ENCODE measurements at places on chromosomes 13 and 19.

GRCh38 chr13:45529758-45530157 is 65.0 kb downstream of the COG3 start:
- DNase-seq: no peak

GRCh38 chr13:35848336-35849255 is 282.6 kb downstream of the DCLK1 start:
- DNase-seq: no peak

- DNase-seq: no peak
These were observed 11.1 kb downstream of the CILP2 start for GRCh38 chr19:19548915-19549759.

- DNase-seq: peak; percentile 96
These were observed 420 bp downstream of the ECH1 start for GRCh38 chr19:38831142-38831605.

GRCh38 chr13:79874396-79875360 is 393.7 kb downstream of the NDFIP2 start:
- DNase-seq: no peak

DNA sequence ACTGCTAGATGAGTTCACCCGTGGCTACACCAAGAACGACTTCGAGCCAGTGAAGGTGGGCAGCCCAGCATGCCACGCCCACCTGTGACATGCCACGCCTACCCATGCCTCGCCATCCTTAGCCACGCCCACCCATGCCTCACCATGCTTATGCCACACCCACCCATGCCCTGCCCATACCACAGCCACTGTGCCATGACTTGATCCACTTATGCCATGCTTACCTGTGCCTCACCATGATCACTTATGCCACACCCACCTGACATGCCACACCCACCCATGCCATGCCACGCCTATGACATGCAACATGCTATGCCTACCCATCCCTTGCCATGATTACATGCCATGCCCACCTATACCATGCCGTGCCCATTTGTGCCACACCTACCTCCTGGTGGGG is 12.9 kb upstream of the USE1 start:
- no peak for DNase-seq

DNA sequence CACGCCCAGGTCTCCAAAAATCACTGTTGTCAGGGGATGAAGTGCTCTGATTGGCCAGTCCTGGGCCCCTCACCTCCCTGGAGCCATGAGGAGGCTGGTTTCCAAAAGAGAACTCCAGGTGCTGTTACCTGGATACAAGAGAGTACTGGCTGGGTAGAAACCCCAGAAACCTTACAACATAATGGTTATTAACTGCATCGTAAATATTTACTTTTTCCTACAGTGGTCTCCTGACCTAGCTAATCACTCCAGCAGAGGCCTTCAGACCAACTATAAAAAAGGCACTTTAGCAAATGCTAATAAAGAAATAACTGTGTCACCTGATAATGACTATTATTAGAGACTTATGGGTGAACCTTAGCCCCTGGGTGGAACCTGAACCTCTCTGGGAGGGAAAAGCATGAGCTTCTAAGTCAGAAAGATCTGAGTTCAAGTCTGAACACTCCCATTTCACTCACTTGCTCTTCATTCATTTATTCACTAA is 1.5 kb upstream of the IGSF23 start:
- DNase-seq: peak; percentile 62

GRCh38 chr13:93386116-93386515 is 159.5 kb downstream of the GPC6 start:
- no peak for DNase-seq

DNA sequence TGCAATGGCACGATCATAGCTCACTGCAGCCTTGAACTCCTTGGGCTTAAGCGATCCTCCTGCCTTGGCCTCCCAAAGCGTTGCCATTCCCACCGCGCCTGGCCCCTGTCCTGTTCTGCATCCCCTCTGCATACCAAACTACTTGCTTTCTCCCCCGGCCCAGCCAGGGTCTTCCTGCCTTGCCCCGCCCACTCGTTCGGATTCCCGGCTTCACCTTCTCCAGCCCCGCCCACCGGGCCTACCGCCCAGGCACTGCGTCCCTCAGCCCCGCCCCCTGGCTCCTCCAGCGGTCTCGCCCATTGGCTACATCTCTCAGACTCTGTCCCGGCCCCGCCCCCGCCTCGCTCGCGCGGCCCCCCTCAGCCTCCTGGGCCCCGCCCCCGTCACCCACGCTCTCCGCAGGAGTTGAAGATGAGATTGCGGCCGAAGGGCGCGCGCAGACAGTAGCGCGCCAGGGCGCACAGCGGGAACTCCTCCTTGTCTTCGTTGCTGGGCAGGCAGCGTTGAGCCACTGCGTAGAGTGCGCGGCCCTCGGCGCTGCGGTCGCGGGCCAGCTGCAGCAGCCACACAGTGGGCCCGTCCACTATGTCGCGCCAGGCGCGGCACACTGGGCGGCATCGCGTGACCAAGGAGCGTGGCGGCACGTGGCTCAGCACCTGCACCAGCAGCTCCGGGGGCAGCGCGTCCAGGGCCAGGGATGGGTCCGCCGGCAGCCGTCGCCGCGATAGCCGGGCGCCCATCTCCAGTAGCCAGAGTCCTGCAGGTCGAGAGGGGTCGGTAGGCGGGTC is 19.0 kb downstream of the MRPS12 start:
- DNase-seq: no peak

GRCh38 chr19:10911579-10912363 is 16.7 kb downstream of the YIPF2 start:
- DNase-seq: no peak

DNA sequence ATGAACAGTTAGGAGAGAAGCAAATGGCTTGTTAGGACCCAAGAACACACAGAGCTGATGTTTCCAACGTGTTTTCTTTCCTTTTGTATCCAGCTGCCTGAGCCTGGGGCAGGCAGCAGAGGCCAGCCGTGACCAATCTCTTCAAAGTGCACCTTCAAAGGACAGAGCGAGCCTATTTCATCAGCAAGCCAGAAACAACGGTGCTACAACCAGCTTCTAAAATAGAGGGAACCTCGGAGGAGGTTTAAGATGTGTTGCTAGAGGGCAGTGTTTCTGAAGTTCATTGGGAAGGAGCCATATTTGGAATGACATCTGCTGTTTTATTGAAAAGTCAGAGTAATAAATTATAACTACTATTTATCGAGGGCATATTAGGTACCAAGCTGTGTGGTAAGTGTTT is 56.2 kb upstream of the RFC3 start:
- DNase-seq: peak; percentile 32

DNA sequence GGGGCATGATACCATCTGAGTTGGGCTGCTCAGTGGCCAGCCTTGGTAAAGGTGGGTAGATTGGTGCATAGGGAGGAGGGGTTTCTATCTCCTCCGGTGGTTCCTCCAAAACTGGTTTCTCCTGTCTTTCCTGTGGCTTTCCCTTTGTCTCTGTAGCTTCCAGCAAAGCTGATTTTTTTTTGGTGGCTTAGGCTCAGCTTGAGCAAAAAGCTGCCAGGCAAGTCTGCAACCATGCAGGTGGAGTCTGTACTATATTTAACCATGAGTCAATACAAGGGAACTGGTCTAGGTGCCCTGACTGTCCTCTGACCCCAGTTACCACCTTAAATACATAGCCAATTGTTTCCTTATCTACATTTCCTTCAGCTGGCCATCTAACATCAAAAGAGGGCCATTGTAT is 64.0 kb upstream of the ZNF681 start:
- DNase-seq: no peak

DNA sequence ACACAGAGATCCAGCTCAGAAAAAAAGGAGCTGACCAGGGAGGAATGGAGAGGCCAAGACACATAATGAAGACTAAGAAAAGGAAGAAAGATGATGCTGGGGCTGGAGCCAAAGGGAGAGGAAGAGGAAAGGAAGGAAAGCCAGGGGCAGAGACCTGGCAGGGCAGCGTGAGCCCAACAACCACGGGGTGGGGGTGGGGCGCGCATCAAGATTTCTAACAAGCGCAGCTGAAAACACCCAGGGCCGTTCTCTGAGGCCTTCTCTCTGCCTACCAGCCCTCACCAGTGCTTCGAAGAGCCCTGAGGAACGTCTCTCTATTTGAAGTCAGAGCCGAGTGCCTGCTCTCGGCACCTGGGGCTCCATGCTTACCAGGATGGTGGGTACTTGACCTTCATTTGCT is 23.6 kb upstream of the POU2F2 start:
- no peak for DNase-seq

DNA sequence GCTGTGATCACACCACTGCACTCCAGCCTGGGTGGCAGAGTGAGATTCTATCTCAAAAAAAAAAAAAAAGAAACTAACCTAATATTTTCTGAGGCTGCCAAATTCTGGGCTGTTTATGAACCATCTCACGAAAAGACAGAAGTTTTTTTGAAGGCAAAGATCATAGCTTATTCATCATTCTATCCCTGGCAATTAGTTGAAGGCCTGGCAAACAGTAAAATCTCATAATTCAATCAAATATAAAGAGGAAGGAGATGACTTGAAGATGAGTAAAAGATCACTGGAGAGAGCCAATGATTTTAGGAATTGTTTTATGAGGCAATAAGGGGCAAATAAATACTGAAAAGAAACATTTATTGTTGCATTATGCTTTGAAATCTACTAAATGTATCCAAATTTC is 216.5 kb downstream of the DCLK1 start:
- DNase-seq: no peak

- DNase-seq: no peak
These were observed 1670.6 kb upstream of the PCDH20 start for GRCh38 chr13:63086286-63086685.

- DNase-seq: no peak
These were observed 86.2 kb downstream of the SLC25A15 start for GRCh38 chr13:40875583-40875982.

- DNase-seq: no peak
These were observed 65.0 kb downstream of the MTUS2 start for GRCh38 chr13:28885181-28885580.

GRCh38 chr13:67369895-67370660 is 139.9 kb upstream of the PCDH9 start:
- no peak for DNase-seq

DNA sequence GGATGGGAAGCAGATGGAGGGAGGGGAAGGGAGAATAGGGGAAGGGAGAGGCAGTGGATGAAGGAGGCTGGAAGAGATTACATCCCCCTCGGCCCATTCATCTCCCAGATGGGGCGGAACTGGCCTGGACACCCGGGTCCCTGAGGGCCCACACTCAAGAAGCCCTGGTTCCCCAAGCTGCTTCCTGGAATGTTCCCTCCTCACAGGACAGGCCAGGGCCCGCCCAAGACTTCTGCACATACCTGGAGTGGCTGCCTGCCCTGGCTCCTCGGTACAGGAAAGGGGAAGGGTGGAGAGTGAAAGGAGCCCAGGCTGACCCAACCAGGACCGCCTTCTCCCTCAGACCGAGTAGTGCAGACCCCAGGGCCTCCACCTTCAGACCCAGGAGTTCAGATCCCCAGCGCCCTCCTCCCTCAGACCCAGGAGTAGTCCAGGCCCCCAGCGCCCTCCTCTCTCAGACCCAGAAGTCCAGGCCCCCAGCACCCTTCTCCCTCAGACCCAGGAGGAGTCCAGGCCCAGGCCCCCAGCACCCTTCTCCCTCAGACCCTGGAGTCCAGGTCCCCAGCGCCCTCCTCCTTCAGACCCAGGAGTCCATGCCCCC is 489 bp downstream of the NTF4 start:
- peak; percentile 47 for DNase-seq

GRCh38 chr19:44822177-44822576 is 13.3 kb downstream of the BCAM start:
- no peak for DNase-seq

GRCh38 chr13:52806029-52806428 is 42.4 kb downstream of the PCDH8 start:
- DNase-seq: no peak

- DNase-seq: no peak
These were observed 1369.8 kb downstream of the PCDH9 start for GRCh38 chr13:65860306-65860705.

DNA sequence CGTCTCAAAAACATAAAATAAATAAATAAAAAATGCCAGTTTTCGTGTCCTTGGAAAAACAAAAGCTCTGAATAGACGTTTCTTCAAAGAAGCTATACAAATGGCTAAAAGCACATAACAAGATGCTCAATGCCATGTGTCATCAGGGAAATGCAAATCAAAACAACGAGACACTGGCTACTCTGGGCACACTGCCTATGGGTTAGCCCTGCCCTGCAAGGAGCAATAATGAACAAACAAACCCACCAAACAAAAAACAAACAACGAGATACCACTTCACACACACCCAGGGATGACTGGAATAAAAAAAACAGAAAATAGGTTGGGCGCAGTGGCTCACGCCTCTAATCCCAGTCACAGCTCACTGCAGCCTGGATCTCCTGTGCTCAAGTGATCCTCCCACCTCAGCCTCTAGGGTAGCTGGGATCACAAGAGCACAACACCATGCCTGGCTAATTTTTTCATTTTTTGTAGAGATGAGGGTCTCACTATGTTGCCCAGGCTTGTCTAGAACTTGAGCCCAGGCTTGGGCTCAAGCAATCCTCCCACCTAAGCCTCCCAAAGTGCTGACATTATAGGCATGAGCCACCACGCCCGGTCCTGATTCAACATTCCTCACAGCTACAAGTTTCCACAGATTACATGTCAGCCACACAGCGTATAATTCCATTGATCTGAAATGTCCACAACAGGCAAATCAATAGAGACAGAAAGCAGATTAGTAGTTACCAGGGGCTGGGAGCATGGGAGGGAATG is 15.5 kb upstream of the ISYNA1 start:
- DNase-seq: no peak

DNA sequence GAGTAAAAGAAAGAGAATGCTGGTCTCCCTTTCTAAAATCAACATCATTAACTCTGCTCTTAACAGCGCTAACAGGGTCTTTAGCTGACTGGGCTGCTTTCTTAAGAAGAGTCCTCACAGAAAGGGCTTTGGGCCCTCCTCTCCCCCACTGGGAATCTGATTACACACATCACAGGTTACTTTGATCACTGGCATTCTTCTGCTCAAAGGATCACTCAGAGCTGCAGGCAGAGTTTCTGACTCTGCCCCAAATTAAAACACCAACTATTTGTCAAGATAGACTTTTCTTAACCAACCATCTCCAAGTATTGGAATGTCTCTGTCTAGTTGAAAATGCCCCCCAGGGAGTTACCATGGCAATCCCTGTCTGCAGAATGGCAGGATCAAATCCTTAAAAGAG is 31.1 kb upstream of the SIAH3 start:
- DNase-seq: no peak

DNA sequence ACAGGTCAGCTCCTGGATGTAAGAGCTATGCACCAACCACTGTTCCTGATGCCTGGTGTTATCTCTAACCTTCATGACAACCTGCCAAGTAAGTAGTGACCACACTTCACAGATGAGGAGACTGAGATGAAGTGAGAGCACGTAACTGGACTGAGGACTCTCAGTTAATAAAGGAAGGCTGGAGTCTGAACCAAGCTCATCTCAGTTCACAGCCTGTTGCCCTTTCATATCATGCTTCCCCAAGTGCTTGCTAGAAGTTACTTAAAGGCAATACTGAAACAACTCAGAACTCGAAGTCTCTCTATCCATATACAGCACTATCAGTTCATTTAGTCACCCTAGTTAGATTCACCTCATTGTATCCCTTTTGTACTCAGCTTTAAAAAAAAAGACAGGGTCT is 119.7 kb downstream of the ABCC4 start:
- no peak for DNase-seq

GRCh38 chr13:111912991-111913760 is 153.8 kb upstream of the SOX1 start:
- no peak for DNase-seq

Measured in HT-29 (cell line).